ENCODE measurements at places on chromosomes 5 and 9.

GRCh38 chr5:54470677-54471076 lies 15.2 kb downstream of the HSPB3 start:
- no peak for DNase-seq

- no peak for DNase-seq
These were observed 219.4 kb downstream of the NMUR2 start for GRCh38 chr5:152185547-152186245.

GRCh38 chr9:36154331-36154952 lies 14.7 kb upstream of the CCIN start:
- no peak for DNase-seq

DNA sequence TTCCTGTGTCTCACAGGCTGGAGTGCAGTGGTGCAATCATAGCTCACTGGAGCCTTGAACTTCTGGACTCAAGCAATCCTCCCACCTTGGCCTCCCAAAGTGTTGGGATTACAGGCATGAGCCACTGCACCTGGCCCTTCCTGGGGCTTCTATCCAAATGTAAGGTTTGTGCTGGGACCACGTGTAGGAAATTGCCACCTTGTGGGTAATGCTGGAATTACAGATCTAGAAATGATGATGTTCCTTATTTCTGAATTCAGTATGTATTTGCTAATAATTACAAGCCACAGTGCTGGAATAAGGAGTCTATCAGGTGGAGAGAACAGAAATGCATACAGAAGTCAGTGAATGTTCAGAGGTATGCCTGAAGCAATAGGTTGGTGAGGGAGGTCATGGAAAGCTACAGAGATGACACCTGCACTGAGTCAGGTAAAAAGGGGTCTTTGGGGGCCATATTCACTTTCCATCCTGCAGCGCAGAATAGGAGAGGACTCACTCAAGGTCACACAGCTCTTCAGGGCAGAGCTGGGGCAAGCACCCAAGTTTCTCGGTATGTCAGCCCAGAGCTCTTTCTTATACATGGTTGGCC lies 8.8 kb upstream of the IGFBPL1 start:
- DNase-seq = no peak

- DNase-seq = no peak
These were observed 1.4 kb downstream of the HAND1 start for GRCh38 chr5:154476354-154477205.

- DNase-seq = no peak
These were observed 72.7 kb downstream of the KCNN2 start for GRCh38 chr5:114434396-114435219.

- DNase-seq = no peak
These were observed 44.2 kb upstream of the TENT2 start for GRCh38 chr5:79567926-79568549.

GRCh38 chr5:93305984-93306383 lies 275.0 kb downstream of the NR2F1-AS1 start:
- no peak for DNase-seq

- no peak for DNase-seq
These were observed 105.6 kb downstream of the NIPBL start for GRCh38 chr5:36982146-36982545.

GRCh38 chr9:99948896-99949295 lies 42.4 kb downstream of the STX17 start:
- DNase-seq = no peak

DNA sequence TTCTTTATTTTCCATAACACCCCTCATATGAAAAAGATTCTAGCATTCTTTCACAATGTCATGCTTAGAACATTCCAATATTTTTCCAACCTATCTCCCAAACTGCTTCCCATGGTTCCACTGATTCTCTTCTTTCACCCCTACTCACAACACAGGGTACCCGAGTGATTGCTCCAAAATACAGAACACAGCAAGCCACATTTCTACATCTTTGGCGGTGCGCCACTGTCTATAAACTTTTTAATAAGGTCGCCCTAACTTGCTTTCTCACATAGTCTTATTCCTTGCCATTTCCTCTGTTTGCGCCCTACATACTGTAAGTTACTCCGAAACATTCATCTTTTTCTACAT lies 517.1 kb downstream of the RAB3C start:
- DNase-seq = no peak

DNA sequence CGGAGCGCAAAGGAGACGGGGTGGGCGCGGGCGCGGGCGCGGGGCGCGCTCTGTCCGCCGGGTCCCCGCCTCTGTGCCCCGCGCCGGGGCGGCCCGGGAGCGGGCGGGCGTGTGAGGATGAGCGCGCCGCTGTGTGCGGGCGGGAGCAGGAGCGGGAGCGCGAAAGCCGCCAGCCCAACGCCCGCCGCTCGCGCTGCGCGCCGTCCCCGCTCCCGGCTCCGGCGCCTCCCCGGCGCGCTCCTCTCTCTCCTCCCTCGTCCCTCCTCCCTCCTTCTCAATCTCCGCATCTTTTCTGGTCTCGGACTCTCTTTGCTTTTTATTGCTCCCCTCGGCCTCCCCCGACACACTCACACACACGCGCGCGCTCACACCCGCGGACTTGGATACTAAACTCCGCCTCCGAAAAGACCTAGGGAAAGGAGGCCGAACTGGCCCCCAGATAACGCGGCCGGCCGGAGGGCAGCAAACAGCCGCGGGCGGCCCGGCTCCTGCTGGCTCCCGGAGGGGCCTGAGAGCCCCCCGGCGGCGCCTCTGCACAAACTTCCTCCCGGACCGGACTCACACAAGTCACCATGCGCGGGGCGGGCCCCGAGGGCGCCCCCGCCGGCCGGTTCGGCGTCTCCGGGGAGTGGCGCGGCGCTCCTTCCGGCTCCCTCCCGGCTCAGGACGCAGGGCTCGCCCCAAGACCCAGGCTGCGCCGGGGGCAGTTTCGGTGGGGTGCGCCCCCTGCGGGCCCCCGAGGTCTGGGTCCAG lies at the start of gene FIBCD1:
Gene FIBCD1, minus strand, starts transcription at position 596 of the 753 bp plus-strand sequence. CDS start 640 bp downstream, outside the sequence.
- no peak for DNase-seq

GRCh38 chr5:133581918-133582317 lies 30.4 kb downstream of the FSTL4 start:
- DNase-seq = no peak

DNA sequence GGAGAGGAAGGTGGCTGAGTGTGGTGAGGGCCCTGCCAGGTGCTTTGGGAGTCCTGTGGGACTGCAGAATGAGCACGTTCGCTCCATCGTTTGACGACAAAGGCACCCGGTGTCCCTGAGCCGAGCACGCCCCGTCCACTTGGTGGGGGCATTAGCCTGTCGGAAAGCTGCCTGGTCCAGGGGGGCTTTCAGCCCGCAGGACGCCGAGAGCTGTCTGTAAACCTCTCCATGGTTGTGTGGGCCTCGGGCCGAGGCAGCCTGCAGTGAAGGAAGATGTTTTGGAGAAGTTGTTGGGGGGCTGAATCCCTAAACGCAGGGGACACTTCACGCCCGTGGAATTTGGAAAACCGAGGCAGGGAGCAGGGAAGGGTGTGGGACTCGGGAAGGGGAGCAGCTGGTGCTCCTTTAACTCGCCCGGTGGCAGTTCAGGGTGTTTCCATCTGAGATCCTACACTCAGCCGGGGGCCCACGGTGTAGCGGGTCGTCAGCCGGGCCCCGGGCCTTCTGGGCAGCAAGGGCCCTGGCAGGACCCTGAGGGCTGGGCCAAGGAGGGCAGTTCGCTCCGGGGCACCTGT lies 53.8 kb downstream of the MRPL36 start:
- no peak for DNase-seq

DNA sequence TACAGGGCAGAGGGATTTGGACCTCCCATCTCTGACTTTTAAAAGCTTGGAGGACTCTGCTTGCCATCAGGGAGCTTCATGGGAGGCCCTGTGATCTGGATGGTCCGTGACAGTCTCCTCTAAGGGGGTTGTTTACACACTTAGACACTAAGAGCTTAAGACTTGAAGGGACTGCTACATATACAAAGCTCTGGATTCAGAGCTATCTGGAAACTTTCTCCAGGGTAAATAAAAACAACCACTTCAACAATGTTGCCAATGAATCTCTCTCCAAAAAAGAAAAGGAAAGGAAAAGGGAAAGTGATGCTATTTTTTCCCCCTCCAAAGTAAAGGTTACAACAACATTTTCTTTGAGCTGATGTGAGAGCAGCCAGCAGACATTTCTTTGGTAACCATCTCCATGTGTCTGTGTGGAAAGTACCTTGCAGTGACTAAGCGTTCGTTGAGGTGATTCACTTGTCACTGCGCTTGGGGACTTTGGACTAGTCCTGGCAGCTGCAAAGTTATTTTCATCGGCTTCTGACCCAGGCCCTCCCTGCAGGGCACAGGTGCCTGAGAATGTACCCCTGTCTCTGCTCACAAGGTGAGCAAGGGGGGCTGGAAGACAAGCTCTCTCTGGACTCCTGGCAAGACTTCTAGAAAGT lies 262.1 kb upstream of the KLF4 start:
- DNase-seq = no peak

DNA sequence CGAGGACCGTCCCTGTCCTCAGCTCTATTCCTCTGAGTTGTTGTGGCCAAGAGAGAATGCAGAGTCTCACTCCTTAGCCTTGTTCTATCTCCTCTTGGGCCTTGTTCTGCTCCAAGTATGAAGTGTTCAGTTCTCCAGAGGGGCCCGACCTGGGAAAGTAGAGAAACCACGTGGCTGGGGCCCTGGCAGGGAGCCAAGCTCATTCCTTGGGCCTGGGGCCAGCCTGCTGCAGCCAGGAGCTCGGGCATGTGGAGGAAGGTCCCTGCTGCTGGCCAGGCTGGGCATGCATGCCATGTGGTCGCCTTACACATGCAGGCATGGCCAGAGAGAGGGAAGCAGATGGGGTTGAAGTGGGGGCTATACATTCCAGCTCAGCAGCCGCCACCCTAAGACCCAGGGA lies 60.7 kb downstream of the COL27A1 start:
- DNase-seq = no peak

GRCh38 chr9:105444130-105444529 lies 3.7 kb upstream of the FSD1L start:
- no peak for DNase-seq

DNA sequence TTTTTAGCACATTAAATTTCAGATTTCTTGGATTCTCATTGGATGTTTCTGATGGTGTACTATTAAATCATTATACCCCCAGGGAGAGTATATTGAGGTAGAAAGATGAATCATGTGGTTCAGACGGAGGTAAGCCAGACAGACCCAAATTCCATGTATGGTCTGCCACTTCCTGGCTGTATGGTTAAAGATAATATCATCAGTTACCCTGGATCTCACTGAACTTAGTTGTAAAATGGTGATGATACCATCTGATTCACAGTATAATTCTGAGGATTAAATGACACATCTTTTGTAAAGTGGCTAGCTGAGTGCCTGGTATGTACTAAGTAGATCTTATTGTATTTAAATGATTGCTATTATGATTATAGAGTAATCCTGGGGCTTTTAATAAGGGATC lies 9.3 kb downstream of the SLC27A6 start:
- DNase-seq = no peak

GRCh38 chr5:136056336-136056735 lies 27.5 kb downstream of the TGFBI start:
- DNase-seq = no peak

DNA sequence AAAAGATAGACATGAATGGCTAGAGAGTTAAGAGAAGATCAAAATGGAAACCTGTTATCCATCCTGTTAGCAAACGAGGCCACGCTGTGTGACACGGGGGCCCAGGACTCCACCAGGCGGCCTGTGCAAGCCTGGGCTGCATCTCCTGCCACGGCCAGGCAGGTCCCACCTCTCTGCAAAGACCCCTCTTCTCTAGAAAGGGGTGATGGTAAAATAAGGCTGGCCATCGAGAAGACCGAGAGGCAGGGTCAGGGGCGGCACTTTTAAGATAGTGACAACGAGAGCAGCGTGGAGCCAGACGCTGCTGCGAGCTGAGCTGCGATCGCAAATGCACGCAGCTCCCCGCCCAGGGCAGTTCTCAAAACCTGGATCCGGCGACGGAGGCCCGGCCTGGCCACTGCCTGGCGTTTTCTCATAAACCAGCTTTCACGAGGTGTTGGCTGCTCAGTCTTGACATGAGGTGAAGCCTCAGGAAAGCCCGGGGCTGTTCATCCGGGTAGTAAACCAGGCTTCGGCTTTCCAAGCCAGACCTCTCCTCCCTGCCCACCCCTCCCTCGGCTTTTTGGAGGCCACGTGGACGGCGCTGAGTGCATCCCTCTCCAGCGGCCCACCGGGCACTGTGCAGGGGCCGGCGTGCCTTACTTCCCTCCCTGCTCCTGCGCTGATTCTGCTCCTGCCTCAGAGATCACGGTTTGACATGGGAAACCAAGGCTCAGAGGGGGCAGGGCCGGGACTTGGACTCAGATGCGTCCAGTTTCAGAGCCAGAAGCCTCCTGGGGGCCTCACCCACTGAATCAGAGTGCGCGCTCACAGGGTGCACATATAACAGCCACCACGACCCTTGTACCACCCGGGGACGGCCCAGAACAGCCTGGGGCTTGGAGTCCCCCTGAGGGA lies 151.6 kb upstream of the PHYKPL start:
- no peak for DNase-seq

DNA sequence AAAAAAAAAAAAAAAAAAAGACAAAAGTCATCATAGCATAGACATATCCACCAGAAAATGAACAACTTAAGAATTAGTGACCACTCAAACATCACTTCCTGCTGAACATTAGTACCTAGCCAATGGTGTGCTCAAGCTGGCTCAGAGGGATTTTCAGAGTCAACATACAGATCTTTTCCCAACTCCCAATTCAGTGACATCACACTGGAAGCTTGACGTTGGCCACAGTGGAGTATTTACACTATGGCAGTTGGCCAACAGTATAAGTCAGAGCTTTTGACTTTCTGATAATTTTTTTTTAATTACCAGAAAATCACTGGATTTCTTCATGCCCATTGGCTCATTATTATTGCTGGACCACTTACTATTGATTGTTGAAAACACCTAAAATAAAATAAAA lies 383.5 kb downstream of the ARHGEF28 start:
- DNase-seq = no peak

- DNase-seq = no peak
These were observed 207.6 kb upstream of the MPDZ start for GRCh38 chr9:13487071-13487470.

- no peak for DNase-seq
These were observed 32.8 kb downstream of the ZNF608 start for GRCh38 chr5:124713595-124713994.

- no peak for DNase-seq
These were observed 10.0 kb upstream of the SEPTIN8 start for GRCh38 chr5:132787076-132787475.

DNA sequence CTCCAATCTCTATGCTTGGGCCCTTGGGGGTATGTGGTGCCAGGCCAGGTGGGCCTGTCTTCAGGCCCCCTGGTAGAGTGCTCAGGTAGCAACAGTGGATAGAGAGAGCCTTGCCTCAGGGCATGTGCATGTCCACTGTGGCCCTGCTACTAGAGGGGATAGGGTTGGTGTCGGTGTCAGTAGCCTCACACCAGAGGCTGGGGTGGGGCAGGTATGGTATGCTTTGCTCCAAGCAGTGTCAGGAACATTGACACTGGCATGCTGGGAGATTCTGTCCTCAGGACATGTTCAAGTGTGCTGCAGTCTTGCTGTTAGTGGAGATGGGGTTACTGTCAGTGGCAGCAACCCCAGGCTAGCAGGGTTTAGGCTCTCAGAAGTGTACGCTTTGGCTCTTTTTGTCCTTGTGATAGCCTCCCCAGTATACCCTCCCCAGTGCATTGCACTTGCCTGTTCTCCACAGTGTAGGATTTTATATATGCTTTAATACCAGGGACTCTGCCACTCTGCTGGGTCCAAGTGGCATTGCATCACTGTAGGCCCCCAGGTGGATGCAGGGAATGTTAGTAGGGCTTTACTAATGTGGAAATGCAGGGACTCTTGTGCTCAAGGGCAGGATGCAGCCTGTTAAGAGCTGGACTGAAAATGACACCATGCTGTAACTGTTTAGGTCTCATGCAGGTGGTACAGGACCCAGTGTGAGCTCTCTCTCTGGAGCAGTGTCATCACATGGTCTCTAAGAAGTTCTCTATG lies 21.6 kb downstream of the RIC1 start:
- DNase-seq = no peak

- no peak for DNase-seq
These were observed 127.3 kb upstream of the TUT7 start for GRCh38 chr9:86481466-86481865.
